ENCODE measurements at places on chromosomes 6 and 20. TPM values are rescaled to one million over a fixed set of nuclear protein-coding genes. Genes with fewer than 3 reads are reported as not detected.

GRCh38 chr20:20360464-20360863 lies 7.4 kb upstream of the INSM1 start:
- DNase-seq: no peak

GRCh38 chr6:111993342-111993741 lies 60.6 kb upstream of the CCN6 start:
- DNase-seq: no peak

GPLD1 gene
- total RNA-seq: 0.87 TPM

GRIK2 gene
- not detected for total RNA-seq

TRIM31 gene
- not detected for total RNA-seq

Data from activated T-cell treated with anti-CD3 and anti-CD28 coated beads, Interleukin-2, amount 50 U/mL, for 4 hours (primary cell).